ENCODE measurements at places on chromosomes 1 and 21.

- DNase-seq, result peak; percentile 77
Observed at GRCh38 chr1:26889551-26890466, at the start of gene GPN2. GPN2 (minus strand) TSS chr1:26890283; CDS start chr1:26890096, 187 bp downstream.

GRCh38 chr21:29939924-29940275 lies at the start of gene GRIK1:
GRIK1 (minus strand) TSS chr21:29939996.
- peak; percentile 3 for DNase-seq

GRCh38 chr1:248306103-248306502 lies 2.9 kb upstream of the OR2T12 start:
- no peak for DNase-seq

GRCh38 chr1:28933918-28934317 lies 19.5 kb downstream of the EPB41 start:
- no peak for DNase-seq

GRCh38 chr1:177933881-177934280 lies 36.0 kb downstream of the SEC16B start:
- DNase-seq, result no peak

DNA sequence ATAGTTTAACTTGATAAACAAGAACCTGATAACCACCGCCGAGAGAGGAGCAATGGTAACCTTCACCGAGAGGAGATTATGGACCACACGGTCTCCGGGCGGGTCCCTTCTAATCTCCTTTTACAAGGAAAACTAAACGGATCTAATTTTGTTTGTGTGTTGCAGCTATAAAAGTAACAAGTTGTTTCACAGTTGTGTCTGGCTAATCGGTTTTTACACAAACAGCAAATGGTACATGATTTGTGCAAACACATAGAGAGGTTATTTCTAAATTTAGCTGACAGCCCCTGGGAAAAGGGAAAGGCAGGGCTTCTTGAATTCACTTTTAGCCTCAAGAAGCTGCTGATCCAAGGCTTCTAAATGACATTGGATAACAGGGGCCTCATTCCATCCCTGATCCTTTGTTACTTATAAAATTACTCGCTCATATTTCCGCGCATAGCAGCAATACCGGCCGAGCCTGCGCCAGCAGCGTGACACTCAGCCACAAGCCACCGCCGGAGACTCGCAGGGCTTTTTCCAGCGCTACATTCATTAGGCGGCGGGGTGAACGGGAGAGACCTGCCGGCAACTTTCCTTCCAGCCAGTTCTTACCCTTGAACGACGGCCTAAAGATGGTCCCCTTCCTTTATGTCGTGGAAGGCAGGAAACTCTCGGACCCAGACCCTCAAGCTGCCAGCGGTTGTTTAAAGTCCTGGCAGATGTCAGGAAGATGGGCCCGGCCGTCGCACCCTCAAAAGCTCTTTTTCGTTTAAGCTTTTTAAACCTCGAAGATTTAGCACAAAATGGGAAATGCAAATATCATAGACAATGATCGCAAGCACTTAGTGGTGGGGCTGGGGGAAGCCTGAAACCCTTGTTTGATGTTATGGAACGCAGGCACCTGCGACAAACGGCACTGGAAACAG lies 4.4 kb downstream of the FOXD3 start:
- peak; percentile 53 for DNase-seq

DNA sequence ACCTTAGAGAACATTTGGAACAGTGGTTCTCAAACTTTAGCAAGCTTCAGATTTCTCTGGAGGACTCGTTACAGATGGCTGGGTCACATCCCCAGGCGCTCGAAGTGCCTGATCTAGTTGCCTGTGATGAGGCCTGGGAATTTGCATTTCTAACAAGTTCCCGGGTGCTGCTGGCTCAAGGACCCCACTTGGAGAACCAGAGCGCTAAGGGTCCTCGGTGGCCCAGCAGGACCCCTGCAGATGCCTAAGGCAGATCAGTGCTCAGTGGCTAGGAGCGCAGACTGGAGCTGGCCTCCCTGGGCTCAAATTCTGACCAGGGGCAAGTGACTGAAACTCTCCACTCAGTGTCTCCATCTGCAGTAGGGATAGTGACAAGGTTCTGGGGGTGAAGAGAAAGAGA lies 208.2 kb downstream of the DYRK1A start:
- no peak for DNase-seq

DNA sequence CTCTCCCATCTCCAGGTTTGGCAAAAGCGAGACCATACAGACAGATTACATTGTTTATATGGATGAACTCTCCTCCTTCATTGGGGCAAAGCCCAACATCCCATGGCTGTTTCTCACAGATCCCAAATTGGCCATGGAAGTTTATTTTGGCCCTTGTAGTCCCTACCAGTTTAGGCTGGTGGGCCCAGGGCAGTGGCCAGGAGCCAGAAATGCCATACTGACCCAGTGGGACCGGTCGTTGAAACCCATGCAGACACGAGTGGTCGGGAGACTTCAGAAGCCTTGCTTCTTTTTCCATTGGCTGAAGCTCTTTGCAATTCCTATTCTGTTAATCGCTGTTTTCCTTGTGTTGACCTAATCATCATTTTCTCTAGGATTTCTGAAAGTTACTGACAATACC lies 26.4 kb downstream of the FMO3 start:
- DNase-seq, result no peak

- peak; percentile 81 for DNase-seq
Observed at GRCh38 chr1:35192056-35192852, 691 bp downstream of the SFPQ start.

DNA sequence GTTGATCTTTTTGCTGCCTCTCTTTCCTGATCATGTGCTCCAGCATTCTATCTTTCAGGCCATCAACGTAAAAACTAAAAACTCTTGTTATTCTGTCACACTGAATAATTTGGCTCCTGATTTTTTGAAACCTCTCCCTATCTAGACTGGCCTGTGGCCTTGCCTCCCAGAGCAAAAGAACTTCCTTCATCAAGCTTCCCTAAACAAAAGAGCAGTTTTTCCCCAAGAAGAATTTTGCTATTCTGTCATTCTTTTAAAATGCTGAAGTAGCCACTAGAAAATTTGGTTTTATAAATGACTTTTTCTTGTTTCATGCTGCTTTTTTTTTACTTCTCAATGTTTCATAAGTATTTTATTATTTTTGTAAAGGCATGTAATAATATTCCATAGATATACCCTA lies 37.1 kb upstream of the CR2 start:
- no peak for DNase-seq

DNA sequence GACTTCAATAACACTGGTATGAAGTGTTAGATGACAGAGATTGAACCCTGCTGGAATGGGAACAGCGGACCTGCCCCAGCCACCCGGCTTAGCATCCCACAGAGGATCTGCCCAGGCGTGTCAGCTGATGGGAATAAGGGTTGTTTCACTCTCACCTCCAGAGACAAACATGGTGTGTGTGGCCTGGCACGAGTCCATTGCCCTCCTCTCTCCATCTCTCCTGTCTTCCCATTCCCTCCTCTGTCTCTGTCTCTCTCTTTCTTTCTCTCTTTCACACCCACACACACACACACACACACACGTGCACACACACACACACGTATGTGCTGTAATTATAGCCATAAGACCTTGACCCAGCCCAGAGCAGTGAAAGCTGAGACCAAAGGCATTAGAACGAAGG lies 200.2 kb downstream of the HIVEP3 start:
- no peak for DNase-seq

DNA sequence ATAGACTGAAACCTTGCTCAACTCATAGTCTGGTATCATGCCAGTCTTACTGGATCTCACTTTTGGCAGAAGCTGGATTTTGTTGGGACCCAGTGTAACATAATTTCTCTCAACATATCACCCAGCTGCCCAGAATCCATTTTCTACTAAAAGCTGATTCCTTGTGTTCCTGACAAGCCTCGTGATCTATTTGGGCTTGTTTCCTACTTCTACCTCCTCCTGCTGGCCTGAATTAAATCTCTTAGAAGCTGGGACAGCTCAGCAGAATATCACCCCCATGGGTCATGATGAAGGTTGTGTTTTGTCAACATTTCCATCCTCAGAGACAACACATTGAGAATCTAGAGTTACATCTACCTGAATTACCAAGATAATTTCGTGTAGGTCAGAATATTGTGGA lies 7.7 kb downstream of the GOLT1A start:
- DNase-seq, result no peak

DNA sequence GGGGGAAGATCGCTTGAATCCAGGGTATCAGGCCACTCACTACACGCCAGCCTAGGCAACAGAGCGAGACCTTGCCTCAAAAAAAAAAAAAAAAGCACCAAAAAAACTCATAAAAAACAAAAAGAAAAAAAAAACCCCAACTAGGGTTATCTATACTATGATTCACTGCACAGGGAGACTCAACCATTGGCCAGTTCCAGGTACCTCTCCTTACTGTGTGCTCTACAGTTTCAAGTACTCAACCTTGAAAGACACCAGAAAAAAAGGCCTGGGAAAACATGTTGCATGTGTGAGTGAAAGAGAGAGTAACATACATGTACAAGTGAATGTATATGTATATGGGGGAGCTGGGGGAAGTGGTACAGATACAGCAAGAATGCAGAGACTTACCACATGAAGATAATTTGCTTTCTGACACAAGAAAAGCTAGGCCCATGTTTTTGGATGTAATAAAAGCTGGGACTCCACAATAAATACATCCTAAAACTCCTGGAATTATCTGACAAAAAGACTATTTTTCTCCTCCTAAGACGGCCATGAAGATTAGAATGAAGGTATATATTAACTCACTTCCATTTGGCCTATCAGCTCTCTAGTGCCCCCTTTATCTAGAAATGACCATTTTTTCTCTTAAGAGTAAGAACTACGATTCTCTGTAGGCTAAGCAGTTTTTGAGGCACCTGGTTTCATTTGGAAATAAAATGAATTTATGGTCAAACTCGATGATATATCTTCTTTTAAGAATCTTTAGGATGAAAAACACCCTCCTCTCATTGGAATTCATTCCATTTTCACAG lies 52.2 kb downstream of the SLC27A3 start:
- DNase-seq, result no peak

DNA sequence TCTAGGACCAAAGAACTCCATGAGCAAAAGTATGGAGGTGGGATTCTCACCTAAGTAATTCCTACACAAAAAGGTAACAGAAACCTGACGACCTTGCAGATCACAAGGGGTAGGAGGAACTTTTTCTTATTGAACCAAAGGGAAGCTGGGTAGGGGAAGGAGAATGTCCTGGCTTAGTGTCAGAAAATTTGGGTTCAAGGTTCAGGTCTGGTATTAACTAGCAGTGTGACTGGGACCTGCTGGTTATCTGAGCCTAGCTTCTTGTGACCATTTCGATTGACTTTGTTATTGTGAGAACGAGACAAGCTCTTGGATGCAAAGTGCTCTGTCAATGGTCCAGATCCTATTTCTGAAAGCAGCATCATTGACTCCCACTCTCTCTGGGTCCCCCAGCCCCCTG lies 5.0 kb upstream of the SNX27 start:
- no peak for DNase-seq

GRCh38 chr21:38505654-38506523 lies 7.6 kb upstream of the ERG start:
- DNase-seq, result peak; percentile 13

DNA sequence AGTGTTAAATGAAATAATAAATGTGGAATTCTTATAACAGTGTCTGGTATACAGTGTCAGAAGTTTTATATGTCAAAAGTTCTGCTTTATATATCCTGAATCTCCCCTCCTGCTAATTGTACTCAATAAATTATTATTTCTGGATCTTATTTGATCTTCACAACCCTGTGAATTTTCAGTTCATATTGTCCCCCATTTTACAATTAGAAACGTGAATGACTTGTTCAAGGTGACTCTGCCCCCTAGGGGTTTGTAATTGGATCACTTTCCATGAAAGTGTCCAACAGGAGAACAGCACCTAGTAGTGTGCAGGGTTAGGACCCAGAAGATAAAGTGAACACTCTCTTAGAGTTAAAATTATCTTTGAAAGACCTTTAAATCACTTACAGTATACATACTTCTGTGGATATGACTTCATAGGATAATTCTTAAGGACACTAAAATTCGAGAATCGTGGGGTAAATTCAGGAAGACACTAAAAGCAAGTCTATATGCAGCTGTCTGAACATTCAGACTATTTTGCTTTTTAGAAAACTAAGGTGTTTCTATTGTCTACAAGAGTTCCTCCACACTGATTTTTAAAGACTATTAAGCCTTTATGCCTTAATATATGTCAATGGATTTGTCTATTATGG lies 4.5 kb upstream of the DDR2 start:
- no peak for DNase-seq

DNA sequence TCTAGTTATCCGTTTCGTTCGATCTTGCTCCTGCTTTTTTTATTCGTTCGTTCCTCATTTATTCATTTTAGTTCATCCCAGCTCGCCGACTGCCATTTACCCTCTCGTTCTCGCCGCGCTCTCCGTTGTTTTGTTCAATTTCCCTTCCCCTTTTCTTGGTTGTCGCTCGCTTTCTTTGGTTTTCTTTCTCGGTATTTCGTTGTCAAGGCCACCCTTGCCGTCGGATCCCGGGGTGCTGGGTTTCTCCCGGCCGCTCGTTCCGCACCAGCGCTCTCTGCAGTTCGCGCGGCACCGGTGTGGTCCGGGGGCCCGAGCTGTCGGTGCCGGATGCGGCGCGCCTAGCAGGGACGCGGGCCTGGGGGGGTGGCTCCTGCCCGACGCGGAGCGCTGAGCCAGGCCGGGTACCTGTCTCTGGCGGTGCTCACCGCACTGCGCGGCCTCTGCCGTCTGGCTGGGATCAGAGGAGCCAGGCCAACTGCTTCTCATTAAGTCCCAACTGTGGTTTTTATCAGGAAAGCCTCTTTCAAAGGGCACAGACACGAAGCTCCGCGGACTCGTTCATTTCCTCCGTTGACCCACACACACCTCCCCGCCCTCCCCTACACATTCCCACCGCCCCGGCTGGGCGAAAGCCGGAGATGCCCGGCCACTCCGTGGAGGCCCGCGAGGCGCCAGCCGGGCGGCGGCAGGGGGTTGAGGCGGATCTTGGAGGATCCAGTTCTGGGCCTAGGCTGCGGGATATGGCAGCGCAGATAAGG lies 1.6 kb downstream of the ALX3 start:
- DNase-seq, result no peak

- peak; percentile 48 for DNase-seq
Observed at GRCh38 chr1:110150330-110151174, at the start of gene SLC6A17. SLC6A17 (plus strand) TSS chr1:110150494; CDS start chr1:110166930, 16,436 bp downstream.

DNA sequence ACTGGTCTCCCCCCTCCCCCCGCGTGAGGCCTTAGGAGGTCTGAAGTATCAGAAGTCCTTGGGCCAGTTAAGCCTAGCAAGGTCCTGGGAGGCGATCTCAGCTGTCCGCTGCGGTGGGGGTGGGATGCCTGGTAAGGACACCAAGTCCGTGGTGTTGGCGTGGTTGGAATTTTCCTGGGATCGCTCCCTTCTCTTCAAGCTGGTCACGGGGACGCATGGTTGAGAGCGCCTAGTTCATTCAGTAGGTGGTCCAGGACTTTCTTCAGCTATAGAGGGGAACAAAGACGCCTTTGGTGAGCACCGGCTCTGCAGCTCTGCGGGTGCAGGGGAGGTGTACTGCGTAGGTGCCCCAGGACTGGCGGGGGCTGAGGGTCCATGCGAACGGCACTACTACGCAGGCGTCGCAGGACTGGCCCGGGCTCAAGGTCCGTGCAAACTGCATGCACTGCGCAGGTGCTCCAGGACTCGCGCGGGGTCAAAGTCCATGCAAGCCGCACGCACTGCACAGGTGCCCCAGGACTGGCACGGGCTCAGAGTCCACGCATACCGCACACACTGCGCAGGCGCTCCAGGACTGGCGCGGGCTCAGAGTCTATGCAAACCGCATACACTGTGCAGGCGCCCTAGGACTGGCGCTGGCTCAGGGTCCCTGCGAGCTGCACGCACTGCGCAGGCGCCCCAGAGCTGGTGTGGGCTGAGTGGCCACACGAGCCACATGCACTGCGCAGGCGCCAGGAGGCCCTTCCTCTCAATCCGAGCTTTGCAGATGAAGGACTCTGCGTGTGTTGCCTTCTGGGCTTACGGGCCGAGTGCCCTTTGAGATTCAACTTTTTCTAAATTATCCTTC lies 36.6 kb upstream of the HMGN1 start:
- DNase-seq, result peak; percentile 57

Measured in NCI-H2227 treated with DMSO at 0.1 percent for 48 hours (cell line).